ENCODE measurements at places on chromosomes 2 and 18. TPM values are rescaled to one million over a fixed set of nuclear protein-coding genes. Genes with fewer than 3 reads are reported as not detected.

DNA sequence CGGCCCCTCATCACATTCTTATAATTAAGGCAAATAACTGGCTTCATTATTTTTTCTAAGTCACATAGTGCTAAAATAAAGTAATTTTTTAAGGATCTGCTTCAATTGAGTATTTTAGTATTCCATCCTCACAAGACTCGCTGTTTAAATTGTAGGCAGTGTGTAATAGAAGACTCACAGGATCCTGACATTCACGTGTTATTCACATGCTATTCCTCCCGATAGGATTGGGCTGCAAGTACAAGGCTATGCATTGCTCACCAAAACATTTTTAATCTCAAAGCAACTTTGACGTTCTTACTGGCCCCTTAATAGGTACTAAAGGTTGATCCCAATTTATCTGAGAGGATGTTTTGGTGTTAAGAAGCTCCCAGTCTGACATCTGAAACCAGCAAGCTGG is 127.6 kb upstream of the L3MBTL4 start:
- DNase-seq, result no peak

GRCh38 chr2:57943315-57943714 is 103.3 kb upstream of the VRK2 start:
- DNase-seq, result no peak

Gene SLC9A4
- 0.11 TPM for total RNA-seq

Gene C2orf66
- 0.09 TPM for total RNA-seq

Gene AFG3L2
- 56.5 TPM for total RNA-seq

GRCh38 chr2:150019063-150019462 is 431.5 kb upstream of the MMADHC start:
- DNase-seq, result no peak

DNA sequence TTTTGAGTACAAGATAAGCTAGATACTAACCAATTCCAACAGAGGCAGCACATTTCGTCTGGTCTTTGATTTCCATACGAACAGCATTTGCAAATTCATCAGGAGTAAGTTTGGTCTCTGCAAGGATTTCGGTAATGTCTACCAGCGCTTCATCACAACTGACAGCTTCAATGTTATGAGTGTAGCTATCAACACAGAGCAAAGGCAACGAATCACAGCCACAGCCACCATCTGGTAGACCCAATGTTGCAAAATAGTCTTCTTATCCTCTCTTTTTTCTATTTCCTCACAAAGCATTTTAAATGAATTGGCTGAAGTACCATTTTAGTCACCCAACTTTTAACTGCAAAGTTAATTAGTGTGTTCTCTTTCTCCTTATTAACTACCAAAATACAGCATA is 68.3 kb downstream of the REV1 start:
- no peak for DNase-seq

GRCh38 chr18:32461709-32462272 is 8.9 kb downstream of the GAREM1 start:
- no peak for DNase-seq

DNA sequence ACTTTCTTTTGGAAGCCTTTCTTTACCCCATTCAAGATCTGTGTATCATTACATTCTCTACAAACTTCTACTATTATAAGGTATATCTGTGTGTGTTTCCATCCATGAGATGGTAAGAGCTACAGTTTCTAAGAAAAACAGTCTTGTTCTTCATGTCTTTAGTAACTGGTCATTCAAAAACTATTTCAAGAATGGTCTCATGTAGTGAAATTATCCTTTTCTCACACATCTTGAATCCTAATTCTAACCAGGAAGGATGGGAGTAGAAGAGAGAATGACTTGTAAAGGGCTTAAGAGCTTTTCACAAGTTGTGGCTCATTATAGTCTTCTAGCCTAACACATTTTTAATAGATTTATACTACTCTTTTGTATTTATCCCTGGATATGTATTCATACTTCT is 47.3 kb downstream of the ROCK1 start:
- no peak for DNase-seq

DNA sequence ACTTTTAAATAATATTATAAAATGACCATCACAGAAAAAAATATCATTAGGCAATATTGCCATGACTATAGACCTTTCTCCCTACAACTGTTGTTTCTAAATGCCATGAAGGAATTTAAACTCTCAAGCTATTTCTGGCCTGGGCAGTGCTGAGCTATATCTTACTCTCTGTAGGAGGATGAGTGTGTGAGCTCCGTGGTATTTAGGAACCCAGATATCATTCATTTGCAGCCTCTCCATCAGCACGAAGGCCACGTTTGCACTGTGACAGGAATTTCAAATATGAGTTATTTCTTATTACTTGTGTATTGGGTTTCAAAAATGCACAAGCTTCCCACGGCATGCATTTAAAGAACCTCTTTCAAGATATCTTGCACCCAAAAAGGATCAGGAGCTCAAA is 35.0 kb upstream of the SOX11 start:
- no peak for DNase-seq

GRCh38 chr2:85655961-85656417 is 12.0 kb downstream of the SFTPB start:
- no peak for DNase-seq

DNA sequence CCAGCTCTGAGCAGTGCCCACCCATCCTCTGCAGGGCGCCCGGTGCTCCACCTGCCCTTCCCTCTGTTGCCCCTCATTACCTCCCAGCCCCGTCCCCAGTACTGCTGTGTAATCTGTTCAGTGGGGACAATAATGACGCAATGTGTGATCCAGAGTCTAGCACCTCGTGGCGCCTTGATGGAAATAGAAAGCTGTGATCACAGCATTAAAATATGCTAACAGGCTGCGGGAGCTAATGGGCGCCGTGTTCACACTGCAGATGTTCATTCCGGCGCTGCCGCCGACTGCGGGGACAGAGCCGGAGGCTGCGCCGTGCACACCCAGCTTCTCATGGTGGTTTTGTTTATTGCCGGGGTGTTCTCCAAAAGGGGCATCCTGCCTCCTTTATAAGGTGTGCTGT is 235.2 kb downstream of the LDLRAD4 start:
- DNase-seq, result no peak

Gene IL37
- not detected for total RNA-seq
